ENCODE measurements at places on chromosomes 11 and 22. TPM values are rescaled to one million over a fixed set of nuclear protein-coding genes. Genes with fewer than 3 reads are reported as not detected.

- DNase-seq: no peak
Measured at GRCh38 chr11:46216019-46216764, 61.3 kb upstream of the CREB3L1 start.

SLC39A13 gene
- 15.8 TPM for total RNA-seq

GRCh38 chr11:70786021-70786665 lies 387.8 kb downstream of the CTTN start:
- DNase-seq: peak; percentile 70

GRCh38 chr11:75477614-75477935 lies 44.6 kb upstream of the KLHL35 start:
- DNase-seq: no peak

ART5 gene
- not detected for total RNA-seq

GRCh38 chr11:502288-503178 lies 4.5 kb downstream of the RNH1 start:
- DNase-seq: peak; percentile 47

All from left lobe of liver (tissue), 2 donors.